Tibial nerve (tissue), 4 donors: ENCODE measurements at places on chromosomes 3 and 15. TPM values are rescaled to one million over a fixed set of nuclear protein-coding genes. Genes with fewer than 3 reads are reported as not detected.

DNA sequence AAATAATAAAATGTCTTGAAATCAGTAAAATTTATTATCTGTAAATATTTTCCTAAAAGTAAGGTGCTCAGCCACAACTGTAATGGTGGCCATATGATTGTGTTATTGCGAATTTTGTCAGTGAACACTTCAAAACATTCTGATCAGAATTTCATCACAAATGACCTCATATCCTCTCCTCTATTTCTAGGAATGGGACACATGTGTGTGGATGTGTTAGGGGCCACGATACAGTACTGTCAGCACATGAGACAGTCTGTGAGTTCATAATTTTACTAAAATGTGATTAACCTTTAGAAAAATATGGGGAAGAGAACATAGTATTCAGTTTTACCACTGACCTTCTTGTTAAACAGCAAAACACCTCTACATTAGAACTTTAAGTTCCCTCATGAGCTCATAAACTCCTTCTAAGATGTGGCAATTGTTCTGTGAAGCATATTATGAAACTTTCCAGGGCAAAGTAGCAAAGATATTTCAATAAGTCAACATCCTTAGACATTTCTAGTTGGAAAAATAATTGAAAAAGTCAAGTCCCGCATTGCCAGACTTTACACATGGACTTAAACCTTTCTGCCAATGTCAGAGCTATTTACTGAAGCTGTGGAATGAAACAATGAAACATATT, 158.2 kb upstream of the ABI3BP start:
- no peaks in the 10 kb centered on the region for H3K27me3 ChIP-seq
- no peak for DNase-seq
- H3K4me1 ChIP-seq, result no peaks in the 10 kb centered on the region
- no peak overlapping the region for H3K4me3 ChIP-seq
- H3K27ac ChIP-seq, result no peak overlapping the region
- no peaks in the 10 kb centered on the region for H3K36me3 ChIP-seq

GRCh38 chr3:152360302-152360701, 91.6 kb downstream of the MBNL1 start:
- no peak overlapping the region for H3K4me3 ChIP-seq
- DNase-seq, result no peak
- peaks cover 19% of the 10 kb centered on the region for H3K4me1 ChIP-seq
- H3K36me3 ChIP-seq, result no peaks in the 10 kb centered on the region

DNA sequence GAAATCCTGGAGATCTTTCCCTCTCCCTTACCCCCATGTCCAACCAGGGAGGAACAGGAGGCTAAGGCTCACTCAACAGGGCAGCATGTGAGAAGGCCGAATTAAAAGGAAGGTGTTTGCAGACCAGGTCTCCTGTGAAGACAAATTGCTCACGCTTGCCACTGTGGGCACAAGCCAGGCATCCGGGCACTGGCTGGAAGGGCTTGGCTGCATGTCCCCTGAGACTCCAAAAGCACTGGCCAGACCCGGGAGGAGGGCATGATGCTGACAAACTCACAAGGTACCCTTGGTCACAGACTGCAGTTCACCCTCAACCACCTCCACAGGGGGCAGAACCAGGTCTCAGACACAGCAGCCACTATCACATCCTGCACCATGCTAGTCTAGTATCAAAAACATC, 113.7 kb upstream of the NSMCE3 start:
- H3K4me1 ChIP-seq, result no peaks in the 10 kb centered on the region
- H3K4me3 ChIP-seq, result no peak overlapping the region
- no peak overlapping the region for H3K27ac ChIP-seq
- DNase-seq, result no peak

- peaks cover 53% of the 10 kb centered on the region for H3K36me3 ChIP-seq
- H3K4me1 ChIP-seq, result no peaks in the 10 kb centered on the region
- no peak overlapping the region for H3K27ac ChIP-seq
- no peaks in the 10 kb centered on the region for H3K27me3 ChIP-seq
- no peak overlapping the region for H3K4me3 ChIP-seq
These were observed 23.3 kb downstream of the LARP6 start for GRCh38 chr15:70830615-70831014.

DNA sequence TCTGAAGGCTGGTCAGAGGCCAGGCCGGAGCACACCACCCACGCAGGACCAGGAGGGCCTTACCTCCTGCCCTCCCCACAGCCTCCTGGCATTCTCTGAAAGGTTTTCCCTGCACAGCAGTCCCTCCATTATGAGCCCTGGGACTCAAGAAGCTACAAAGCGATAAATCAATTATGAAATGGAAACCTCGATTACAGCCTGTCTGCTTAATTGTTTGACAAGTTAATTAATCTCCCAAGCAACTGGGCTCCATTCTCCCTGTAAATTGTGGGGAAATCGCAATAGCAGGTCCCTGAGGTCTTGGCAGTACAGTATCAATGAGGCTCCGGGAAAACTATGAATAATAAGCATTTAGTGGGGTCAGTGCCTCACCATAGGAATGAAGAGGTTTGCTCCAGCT, 683.5 kb downstream of the NTRK3 start:
- H3K4me3 ChIP-seq, result no peak overlapping the region
- peaks cover 34% of the 10 kb centered on the region for H3K4me1 ChIP-seq
- no peak for DNase-seq
- no peaks in the 10 kb centered on the region for H3K27me3 ChIP-seq

GRCh38 chr15:41775651-41776050, 1.4 kb downstream of the MAPKBP1 start:
- H3K27ac ChIP-seq, result no peak overlapping the region
- no peaks in the 10 kb centered on the region for H3K36me3 ChIP-seq

DNA sequence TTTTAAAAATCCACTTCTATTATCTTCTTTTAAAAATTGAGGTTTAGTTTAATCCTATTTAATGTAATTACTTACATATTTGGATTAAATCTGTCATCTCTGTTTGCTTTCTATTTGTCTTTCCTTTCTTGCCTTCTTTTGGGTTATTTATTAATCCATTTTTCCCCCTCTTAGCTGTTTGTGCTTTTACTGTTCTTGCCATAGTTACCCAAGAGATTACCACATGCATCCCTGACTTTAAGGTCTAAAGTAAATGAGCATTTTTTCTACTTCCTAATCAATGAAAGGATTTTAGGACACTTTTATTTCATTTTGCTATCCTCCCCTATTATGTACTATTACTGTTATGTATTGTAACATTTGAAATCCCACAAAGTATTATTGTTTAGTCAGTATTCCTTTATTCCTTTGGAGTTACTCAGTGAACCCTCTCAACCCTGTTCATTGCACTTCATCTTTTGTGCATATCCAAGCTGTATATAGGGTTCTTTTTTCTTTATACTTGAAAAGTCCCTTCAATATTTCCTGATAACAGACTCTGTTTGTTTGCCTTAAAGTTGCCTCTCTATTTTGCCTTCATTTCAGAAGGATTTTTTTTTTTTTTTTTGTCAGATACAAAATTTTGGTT, 62.7 kb downstream of the MEF2A start:
- H3K4me3 ChIP-seq, result no peak overlapping the region
- no peaks in the 10 kb centered on the region for H3K36me3 ChIP-seq
- peaks cover 19% of the 10 kb centered on the region for H3K4me1 ChIP-seq
- H3K27ac ChIP-seq, result no peak overlapping the region

The IL5RA gene
- total RNA-seq, result not detected

The PTPN23 gene
- total RNA-seq, result 277 TPM

The CPLX3 gene
- not detected for total RNA-seq

The LCTL gene
- 6.6 TPM for total RNA-seq
